NCI-H1092 (cell line): ENCODE measurements at places on chromosomes 2 and 18.

DNA sequence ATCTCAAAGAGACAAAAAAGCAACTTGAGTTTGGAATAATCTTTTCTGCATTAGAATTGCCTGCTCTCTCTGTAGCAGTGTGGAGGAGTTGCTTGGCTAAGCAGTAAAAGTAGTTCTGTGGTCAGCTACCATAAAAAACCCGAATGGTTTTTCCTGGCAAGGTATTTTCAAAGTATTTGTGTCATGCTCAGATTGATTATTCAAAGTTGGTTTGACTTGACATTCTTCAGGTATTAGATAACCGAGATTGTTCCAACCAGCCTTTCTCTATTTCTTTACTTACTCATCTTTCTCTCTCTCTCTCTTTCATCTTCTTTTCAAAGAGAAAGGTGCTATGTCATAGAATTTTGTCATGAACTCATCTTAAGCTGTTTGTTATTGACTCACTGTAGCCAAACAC lies 404.9 kb downstream of the CPS1 start:
- no peak for DNase-seq

GRCh38 chr18:5851998-5852397 lies 43.3 kb downstream of the TMEM200C start:
- peak; percentile 0 for DNase-seq

- peak; percentile 27 for DNase-seq
Observed at GRCh38 chr18:78082816-78083215, 833.2 kb downstream of the GALR1 start.

DNA sequence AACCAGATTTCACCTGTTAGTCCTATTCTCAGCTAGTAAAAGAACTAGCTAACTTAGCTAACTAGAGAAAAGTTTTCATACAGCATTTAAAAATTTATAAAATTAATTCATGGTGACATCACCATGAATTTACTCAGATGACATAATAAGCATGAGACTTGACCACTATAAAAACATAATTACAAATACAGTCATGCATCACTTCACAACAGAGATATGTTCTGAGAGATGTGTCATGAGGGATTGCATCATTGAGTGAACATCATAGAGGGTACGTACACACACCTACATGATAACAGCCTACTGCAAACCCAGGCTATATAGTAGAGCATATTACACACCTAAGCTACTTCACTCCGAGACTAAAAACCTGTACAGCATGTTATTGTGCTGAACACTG lies 481.3 kb upstream of the CHAC2 start:
- DNase-seq: no peak

- no peak for DNase-seq
Observed at GRCh38 chr2:57880446-57880845, 166.2 kb upstream of the VRK2 start.

DNA sequence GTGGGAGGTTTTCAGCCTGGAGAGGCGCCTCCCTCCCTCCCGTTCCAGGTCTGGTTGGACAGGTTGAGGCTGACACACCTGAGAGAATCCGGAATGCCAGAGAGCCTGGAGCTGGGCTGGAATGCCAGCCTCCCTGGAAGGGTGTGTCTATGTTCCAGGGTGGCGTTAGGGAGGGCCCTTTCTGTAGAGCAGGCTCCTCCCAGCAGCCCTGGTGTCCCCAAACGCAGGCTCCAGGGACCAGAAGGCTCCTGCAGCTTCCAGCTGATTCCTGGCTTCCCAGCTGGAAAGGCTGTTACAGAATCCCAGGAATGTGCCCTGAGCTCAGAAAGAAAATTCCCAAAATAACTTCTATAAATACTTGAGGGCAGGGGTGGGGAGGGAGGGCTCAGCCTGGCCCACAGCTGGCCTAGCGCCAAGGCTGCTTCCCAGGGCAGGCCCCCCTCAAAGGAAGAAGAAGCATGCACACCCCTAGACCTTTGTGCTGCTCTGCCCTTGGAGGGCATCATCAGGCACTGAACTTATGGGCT lies 85.4 kb downstream of the STPG4 start:
- no peak for DNase-seq

DNA sequence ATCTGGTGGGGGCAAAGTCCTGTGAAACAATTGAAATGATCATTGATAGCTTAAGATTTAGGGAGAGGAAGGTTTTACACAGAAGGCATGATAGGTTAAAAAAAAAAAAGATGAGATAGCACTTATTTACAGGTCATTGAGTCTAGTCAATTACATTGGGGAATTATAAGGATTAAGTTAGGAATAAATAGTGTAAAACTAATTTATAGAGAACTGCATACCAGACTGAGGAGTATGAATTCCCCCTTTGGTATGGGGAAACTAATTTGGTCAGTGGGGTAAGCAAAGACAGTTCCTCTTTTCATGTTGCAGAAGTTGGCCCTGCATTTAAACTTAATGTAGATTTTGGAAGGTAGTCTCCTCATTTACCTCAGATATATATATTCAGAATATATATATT lies 10.8 kb downstream of the GLS start:
- DNase-seq: no peak

DNA sequence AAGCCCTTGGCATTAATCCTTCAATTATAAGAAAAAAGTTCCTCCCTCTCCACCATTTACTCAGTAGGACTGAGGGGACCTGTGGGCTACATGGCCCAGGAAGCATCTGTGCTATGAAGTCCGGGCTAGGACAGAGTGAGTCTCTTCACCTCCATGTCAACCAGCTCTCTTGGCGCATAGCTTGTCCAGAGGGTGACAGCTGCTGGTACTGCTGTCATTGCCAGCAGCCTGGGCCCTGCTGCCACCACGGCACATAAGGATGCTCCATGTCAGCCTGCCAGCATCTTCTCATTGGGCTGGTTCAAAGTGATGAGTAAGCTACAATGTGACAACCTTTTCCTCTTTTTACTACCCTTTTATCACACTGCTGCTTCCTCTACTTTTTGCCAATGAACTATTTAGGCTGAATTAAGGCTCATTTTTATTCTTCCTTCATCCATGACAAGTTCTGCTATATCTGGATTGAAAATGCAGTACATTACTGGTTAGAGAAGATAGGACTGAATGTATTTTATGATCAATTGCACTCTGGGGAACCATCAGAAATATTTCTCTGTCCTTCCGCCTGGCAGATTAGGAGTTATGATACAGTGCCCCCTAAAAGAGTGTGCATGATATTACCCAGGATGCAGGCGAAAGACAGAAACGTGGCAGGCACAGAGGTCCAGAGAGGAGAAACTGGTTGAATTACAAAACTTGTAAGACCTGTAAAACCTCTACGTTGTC lies 258.9 kb upstream of the TNP1 start:
- no peak for DNase-seq

GRCh38 chr18:2656981-2657512 lies 1.5 kb downstream of the SMCHD1 start:
- no peak for DNase-seq

- DNase-seq: no peak
Observed at GRCh38 chr2:70118798-70119454, 31.6 kb downstream of the PCBP1 start.

DNA sequence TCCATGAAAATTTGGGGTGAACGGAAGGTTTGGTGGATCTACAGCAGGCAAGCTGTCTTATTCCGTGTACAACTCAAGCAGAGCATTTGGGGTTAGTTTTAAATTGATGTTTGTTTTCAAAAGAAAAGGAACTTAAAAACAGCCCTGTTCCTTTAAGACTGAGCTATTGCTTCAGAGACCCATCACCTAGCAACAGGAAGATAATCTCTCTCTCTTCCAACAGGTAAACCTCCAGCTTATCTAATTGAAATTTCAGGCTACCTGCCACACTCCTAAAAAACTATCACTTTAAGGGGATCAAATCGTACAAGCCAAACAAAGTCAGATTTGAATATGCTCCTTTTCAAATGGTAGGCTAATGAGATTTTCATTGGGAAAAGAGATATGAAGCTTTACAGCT lies 101.8 kb downstream of the RNF152 start:
- DNase-seq: no peak

DNA sequence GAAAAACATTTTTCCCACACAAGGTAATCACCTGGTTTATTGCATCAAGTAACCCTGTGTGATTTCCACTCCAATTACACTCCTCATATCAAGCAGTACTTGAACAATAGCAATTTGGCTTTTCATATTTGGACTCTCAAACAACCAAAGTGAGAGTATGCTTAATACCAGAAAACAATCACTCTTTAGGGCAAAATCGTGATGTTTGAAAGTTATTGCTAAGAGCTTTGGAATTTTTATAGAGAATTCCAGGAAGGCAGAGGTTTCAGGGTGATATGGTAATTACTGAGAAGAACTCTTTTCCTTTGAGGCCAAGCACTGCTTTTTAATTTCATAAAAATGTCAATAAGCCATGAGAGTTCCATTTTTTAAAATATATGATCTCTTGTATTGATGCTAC lies 779.5 kb upstream of the LRRTM1 start:
- DNase-seq: no peak

DNA sequence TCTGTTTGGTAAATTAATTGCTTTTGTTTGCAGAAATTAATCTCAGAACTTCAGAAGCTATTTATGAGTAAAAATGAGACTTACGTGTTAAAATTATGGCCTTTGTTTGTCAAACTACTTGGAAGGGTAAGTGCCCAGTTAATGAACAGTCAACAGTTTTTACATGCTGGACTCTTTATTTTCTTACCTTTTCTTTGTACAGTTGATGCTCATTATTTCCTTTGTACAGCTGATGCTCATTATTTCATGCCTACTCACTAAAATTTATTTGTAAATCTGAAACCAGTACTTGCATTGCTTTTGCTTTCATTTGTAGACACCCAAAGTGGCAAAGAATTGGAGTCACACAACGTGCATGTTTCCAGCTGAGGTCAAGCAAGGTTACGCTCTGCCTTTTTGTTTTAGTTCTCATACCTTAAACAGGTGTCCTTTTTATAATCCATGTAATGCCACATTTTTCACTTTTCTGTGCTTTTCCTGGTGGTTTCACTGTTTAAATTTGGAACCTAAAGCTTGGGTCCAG lies 13.3 kb downstream of the RIF1 start:
- no peak for DNase-seq

- DNase-seq: no peak
Observed at GRCh38 chr2:99961196-99961913, 181.0 kb downstream of the AFF3 start.

GRCh38 chr18:36085195-36085594 lies 17.8 kb upstream of the RPRD1A start:
- no peak for DNase-seq

- no peak for DNase-seq
Observed at GRCh38 chr2:161100211-161100895, 59.9 kb upstream of the TANK start.

GRCh38 chr2:207901401-207901800 lies 123.9 kb downstream of the PLEKHM3 start:
- DNase-seq: no peak
